MV-4-11 (cell line): ENCODE measurements at places on chromosomes 1 and 21.

DNA sequence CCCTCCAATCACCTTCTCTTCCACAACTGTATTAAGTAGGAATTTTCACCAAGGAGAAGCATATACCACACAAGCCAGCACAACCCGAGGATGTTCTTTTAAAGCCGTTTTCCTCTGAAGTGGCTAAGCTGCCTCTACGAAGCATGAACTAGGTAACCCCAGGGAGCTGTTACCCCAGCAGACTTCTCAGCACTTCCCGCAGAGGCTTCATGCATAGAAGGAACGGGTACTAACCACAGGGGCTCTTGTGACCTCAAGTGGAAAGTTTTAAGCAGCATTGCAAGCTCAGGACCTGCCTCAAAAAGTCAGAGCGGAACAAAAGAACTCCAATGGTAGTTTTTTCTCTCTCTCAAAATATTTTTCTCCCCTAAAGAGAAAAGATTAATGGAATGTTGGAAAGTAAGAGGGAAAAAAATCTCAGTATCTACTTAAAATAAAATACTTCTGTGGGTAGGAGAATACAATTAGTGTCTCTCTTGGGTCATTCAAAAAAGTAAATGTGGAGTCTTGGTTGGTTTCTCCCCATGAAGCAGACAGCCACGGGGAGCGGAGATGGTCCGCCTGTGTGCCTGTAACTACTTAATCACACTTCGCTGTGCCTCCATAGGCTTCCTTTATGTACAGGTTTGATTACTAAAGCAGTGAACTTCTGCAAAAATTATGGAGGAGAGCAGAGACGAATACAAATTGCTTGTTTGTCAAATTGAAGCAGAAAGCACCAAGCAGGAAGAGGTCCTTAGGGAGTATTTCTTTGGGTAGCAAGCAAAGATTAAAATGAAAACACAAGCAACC, 40.9 kb downstream of the STX6 start:
- peak; percentile 80 for DNase-seq

DNA sequence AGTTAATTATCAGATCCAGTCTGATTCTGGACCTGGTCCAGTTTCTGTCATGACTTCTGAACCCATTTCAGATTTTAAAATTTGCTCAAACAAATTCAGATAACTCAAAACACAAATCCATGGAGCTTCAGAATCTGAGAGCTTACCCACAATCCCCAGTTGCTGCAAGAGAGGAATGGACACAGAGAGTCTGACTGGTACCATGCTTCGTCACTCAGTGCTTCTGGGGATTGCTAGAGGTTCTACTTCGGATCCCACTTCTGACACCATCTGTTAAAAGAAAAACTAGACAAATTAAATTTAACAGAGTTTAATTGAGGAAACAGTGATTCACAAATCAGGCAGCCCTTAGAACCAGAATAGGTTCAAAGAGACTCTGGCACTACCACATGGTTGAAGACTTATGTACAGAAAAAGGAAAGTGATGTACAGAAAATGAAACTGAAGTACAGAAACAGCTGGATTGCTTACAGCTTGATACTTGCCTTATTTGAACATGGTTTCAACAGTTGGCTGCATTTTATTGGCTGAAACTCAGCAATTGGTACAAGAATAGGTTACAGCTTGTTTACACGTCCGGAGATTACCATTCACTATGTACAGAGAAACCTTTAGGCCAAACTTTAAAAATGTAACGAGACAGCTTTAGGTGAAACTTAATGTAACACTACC, 60.7 kb upstream of the TEKT2 start:
- no peak for DNase-seq

DNA sequence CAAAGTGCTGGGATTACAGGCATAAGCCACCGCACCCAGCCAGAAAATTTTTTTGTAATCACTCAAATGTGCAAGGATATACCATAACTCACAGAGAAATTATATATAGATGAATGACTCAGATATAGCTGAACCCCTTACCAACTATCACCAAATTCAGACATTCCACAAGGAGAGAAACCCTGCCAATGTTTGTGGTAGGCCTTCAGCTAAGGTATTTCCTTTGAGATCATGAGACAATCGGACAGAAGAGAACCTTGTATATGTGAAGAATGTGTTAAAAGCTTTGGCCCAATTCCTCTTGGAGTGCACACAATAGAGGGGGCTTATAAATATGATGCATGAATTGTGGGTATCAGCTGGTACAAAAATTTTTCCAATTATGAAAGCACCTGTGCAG, 50.7 kb downstream of the ZNF684 start:
- DNase-seq, result no peak

GRCh38 chr21:22582026-22582425, 1583.8 kb downstream of the NCAM2 start:
- DNase-seq, result no peak

- no peak for DNase-seq
Observed at GRCh38 chr1:106780806-106781569, 275.5 kb upstream of the PRMT6 start.

DNA sequence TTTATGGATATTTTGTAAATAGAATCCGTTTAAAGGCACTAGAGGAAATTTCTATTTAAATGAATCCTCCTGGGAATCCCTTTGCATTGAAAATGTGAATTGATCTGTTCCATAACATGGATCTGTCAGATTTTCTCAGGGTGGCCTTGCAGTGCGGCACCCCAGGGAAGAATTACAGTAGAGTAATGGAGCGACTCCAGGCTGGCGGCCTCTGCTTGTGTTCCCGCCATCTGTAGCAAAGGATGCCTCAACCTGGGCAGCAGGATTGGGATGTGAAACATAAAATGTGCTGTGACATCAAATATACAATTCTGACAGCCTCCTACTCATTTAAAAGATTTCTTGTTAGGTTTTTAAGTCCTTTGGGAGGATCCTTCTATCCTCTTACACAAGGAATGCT, 115.9 kb downstream of the RHOU start:
- DNase-seq, result no peak

DNA sequence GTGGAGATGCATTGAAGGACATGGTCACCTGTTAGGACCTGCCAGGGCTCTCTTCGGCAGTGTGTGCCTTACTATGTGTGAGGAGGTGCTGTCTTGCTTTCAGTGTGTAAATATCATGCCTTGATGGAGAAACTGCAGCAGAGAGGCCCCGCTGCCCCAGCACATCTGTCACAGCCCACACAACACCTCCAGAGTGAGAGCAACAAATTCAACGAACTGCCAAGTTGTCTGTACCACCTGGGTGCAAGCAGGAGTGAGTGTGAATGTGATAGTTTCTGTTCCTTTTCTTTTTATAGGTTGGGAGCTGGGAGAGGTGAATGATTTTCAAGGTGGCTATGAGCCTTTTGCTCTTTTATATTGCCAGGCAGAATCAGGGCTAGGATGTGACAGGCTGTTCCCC, 114.6 kb upstream of the KIAA0040 start:
- DNase-seq, result no peak

DNA sequence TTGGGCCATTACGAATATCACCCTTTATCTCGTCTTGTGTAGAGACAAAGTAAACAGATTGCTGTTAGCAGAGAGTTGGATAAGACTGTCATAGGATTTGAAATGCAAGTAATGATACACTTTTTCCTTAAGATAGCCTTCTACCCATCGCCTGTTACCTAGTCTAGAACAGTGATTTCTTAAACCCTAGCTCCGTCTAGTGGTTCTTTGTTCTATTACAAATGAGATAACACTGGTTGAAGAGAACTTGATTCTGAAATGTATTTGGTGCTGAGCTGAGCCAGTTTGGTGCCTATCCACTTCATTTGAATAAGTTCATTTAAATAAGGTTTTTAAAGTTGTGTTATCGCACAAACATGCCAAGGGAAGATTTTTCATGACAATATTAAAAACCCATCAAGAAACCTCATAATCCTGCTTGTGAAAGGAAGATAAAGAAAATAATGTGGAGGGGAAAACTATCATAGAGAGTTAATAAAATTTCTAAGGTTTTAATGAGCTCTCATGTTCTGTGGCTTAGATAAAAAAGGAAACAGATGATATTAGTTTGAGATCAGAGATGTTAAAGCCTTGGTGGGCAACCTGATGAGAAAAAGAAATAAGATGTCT, 1.5 kb upstream of the KCNH1 start:
- DNase-seq, result peak; percentile 32

GRCh38 chr1:180053594-180054567, 99.3 kb downstream of the CEP350 start:
- peak; percentile 39 for DNase-seq

GRCh38 chr1:9626201-9626608, 25.3 kb upstream of the PIK3CD start:
- peak; percentile 65 for DNase-seq

- peak; percentile 83 for DNase-seq
Observed at GRCh38 chr1:114282751-114283403, 129.2 kb upstream of the SYT6 start.

DNA sequence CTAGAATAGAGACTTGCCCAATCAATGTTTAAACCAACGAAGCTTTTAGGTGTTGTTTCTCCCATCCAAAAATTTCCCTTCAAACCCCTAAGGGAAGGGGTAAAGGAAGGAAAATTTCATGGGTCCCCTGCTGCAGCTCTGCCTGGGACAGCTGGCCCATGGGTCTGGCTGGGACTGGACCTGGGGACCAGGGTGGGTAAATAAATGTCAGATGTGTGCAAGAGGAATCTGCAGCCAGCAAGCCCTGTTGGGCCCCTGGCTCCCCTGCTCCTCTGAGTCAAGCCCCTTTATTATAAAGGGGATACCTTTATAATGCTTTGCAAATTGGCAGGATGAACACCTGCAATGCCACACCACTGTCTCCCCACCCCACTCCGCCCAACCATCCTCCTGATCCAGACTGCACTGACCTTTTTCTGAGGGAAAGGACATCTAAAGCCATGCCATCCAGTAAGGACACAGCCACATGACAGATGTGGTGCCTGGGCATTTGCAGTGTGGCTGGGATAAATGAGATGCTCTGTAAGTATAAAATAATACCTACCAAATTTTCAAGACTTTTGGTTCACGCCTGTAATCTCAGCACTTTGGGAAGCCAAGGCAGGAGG, 1.9 kb upstream of the TMEM125 start:
- DNase-seq, result no peak

DNA sequence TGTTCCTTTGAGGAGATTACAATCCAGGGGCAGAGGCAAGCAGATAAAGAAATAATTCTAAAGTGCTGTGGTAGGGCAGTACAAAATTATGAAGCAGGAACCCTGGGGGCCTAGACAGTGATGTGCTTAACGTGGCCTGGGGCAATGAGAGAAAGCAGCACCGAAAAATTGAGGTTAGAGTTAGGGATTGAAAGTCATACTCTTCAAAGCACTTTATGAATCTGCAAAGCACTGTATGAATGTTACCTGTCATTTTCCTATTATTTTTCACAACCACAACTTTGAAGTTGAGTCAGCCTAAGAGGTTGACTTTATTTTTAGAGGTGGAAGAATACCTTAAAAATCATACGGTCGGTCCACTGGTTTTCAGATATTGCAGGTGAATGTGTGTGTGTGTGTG, 183.4 kb upstream of the NFIA start:
- no peak for DNase-seq

GRCh38 chr1:248824701-248825100, 1.0 kb downstream of the SH3BP5L start:
- DNase-seq, result no peak

- no peak for DNase-seq
Observed at GRCh38 chr1:203379825-203380224, 28.9 kb upstream of the FMOD start.

DNA sequence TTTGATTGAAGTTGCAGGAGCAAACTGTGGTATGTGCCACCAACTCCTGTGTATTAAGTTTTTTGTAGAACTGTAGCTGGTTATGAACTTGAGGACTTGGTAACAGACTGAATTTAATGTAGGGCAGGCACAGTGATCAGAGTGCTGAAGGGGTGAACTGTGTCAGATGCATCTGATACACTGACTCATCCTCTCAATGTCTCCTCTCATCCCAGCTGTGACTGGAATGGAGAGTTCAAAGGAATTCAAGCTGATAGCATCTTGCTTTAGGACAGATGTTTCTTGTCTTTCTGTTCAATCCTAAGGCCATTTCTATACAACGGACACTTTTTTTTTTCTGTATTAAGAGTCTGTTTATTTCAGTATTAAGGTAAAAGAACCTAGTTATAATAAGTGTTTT, 25.0 kb upstream of the GBP1 start:
- no peak for DNase-seq

- DNase-seq, result no peak
Observed at GRCh38 chr1:155678027-155678426, 10.5 kb downstream of the YY1AP1 start.

GRCh38 chr1:200901350-200901749, 6.7 kb downstream of the INAVA start:
- DNase-seq, result no peak

DNA sequence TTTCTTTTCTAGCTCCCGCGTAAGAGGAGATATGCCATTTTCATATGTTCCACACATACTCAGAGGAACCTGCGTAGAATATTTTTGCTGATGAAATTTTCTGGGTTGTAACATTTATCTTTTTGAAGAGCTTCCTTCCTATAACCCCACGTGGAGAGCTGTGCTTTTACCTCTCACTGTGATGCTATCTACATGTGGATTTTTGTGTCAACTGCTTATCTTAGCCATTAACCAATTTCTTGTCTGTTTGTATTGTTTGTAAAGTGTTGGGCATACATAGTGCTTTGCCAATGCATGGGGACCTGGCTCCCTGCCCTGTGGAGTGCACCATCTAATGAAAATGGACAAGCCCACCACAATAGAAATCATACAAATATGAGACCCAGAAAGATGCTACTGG, 266.1 kb downstream of the TNR start:
- no peak for DNase-seq

DNA sequence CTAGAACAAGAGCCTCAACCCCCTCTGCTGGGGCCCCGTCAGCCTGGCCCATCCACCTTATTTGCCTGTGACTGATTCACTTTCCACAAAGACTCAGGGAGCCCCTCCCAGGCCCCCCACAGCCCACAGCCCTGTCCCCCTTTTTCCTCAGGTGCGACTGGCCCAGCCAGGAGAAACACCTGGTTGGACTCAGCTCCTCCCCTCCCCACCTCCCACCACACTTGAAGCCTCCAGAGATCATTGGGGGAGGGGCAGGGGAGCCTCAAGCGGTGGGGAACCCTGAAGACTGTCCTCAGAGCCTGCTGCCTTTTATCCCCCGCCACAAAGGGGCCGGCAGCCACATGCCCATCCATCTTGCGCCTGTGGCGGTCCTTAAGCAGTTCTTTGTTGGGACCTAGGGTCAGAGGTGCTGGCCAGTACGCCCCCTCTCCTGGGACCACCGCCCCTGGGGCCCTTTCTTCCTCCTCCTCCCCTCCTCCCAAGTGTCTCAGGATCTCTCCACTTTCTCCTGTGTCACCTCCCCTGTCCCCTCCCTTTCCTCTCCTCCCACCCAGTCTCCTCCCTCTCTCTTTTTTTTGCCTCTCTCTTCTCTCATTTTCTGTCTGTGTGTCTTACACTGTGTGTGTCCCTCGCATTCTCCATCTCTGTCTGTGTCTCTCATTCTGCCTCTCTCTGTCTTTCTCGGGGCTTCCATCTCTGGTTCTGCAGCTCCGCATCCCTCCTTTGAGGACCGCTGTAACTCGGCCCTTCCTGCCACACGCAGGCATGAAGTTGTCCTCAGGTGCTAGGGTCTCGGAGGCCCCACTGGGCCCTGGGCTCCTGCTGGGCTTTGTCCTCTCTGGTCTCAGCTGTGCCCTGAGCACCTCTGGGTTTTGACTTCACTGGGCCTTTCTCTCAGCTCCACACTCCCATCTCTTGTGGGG, 12.2 kb downstream of the CRABP2 start:
- no peak for DNase-seq
